Brain (organoid and tissue), 16 donors: ENCODE measurements at places on chromosomes 7 and 10.

DNA sequence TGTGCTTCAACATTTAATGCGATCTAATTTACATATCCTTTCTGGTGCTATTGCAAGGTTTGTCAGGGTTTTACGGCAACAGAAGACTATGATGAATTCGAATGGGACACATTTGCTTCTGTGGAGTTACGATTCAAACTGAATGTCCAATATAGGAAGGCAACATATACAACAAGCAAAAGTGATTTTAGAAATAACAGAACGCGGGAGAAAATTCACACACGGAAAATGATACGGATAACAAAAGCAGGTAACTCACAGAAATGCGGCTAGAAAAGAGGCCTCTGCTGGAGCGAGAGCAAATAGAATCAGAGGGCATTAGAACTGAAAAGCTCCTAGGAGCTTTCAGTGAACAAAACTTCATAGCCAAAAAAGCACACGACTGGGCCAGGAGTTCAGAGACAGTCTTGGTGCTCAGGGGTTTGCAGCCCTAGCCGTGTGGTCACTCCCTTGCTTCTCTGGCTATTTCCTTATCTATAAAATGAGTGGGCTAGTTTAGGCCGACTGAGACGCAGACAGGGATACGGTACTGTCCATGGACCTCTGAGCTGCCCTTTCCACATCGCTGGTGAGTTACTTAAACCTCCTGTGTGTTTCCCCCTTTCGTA lies 557 bp upstream of the TAX1BP1 start:
- DNase-seq: no peak

DNA sequence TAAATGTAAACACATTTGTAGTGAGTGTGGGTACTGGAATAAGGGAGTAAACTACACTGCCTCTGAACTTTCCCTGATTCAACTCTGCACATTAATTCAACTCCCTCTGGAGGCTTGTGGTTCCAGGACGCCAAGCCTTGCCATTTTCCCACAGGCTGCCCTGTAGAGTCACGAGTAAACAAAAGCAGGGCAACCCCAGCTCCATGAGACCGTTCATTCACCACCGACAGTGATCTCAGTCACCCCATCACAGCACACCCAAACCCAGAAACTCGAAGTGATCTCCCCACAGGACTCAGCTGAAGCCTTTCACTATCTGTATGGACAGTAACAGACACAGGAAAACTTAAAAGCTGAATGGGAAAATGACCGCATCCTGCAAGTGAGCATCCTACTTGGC lies 218.8 kb upstream of the FRMD4A start:
- no peak for DNase-seq

DNA sequence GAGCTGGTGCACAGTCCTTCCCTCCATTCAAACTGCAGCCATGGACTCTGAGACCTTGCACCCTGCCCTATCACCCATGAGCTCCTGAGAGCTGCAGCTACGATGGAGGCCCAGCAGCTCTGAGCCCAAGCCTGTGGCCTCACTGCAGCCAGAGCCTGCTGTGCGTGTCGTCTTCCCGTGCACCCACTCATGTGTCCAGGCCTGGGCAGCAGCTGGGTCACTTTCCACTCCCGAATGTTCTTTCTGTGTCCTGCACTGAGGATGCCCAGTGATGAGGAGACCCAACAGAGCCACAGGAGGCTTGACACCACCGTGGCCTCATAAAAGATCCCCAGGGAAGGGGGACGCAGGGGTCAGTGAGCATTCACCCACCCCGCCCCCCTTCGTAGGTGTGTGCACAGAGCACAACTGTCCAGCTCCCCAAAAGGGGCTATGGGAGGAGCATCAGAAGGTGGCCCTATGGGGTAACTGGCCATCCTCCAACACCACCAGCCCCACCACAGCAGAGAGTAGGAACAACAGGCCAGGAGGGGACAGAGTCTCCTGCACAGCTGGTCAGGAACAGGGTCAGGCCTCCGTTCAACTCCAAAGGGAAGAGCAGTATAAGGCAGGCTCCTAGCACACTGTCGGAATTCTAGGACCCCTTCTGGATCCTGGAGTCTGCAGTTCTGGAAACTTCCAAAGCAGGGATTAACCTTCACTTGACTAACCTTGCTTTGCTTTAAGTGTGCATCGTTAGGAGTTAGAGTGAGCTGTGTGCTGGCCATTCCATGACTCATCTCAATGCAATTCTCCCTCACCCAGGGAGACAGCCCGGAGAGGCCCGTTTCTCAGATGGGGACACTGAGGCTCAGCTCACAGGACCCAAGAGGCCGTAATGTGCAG lies 52.6 kb downstream of the RASGEF1A start:
- no peak for DNase-seq

DNA sequence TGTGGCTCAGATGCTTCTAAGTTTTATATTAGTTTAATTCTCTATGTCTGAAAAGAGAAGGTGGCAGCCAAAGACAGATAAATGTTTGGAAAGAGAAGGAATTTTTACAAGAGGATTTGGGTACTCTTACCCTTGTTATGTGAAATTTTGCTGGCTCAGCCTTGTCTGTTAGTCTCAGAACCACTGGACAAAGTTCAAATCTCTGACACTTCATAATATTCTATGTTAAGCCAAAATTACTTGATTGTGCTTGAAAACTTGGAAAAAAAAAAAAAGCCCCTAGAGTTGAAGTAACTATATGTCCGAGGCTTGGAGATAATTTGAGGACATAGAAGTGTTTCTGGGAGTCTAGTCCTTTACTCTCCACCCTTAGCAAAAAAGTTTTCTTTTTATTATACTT lies 1079.3 kb upstream of the LRRTM3 start:
- no peak for DNase-seq

DNA sequence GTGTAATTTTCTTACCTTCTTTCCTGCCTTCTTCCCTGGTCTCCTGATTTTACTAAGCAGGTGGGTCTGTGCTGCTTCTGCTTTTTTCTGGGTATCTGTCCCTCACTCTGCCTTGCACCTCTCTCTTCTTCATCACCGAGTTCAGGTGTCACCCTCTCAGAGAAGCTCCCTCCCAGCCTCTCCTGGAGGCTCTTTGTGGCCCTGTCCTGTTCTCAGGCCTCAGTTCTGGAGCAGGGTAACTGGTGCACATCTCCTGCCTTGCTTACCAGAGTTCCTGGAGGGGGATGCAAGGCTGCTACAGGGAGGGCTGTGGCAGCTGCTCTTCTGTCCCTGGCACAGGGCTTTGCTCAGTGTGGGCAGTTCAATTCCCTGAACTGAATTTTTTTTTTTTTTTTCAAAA lies 66.1 kb downstream of the RBM33 start:
- DNase-seq: no peak

DNA sequence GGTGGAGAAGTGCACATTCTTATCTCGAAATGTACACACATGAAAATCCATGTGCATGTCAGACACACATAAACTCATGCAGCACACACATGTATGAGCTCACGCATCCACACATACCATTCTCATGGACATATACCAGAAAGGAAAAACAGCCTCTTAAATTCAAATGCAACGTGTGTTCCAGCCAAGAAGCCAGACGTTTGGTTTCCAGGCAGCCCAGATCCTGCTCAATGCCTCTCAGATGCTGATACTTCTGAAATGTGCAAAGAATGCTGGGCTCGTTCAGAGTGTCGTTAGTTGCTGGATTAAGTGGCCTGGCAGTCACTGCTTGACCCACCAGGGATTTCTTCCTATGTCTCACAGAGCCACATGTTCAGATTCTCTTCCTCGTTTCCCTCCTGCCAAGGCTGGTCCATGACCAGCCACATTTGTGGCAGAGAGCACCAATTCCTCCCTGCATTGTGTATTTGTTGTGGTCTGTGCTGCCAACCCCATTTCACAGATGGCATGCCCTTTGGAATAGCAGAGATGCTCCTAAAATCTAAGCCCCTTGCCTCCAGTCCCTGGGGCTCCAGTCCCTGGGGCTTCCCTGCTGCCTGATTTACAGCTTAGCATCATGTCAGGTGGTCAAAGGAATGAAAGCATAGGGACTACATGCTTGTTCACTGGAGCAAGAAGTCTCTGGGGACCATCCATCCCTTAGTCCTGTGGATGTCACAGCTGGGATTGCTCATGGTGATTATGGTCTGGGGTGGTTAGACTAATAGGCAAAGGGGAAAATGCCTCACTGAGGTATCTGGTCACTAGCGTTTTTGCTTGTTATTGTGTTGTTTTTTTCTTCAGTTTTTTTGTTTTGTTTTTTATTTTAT lies 426.6 kb downstream of the PLXNA4 start:
- no peak for DNase-seq
